Daoy (cell line): ENCODE measurements at places on chromosomes 5 and 9. TPM values are rescaled to one million over a fixed set of nuclear protein-coding genes. Genes with fewer than 3 reads are reported as not detected.

GRCh38 chr5:68519143-68519542 is 303.6 kb downstream of the PIK3R1 start:
- DNase-seq, result no peak

DNA sequence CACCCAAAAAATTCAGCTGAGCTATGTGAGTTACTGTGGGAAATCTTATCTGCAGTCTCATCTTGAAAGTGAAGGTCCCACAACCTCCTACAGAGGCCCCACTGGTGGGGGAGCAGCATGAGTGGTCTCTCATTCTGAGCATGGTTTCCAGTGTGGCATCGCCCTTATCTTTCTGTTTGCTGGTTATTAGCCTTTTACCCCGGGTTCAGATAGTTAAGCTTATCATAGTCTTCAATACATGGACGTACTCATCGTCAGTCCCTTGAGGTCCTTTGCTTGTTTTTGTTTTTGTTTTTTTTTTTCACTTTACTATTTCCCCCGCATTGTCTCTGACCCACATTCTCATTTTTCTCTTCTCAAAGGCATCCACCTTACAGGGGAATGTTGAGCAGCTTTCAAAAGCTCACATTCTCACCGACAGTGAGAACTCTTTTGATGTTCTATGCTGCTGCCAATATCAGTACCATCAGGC is 7.7 kb upstream of the HAVCR2 start:
- DNase-seq, result no peak

- peak; percentile 86 for DNase-seq
Measured at GRCh38 chr9:115157245-115157674, 39.3 kb upstream of the TNC start.

- peak; percentile 29 for DNase-seq
Measured at GRCh38 chr9:32524892-32525708, 896 bp downstream of the RIGI start.

GRCh38 chr9:114202849-114203248 is 47.5 kb downstream of the COL27A1 start:
- no peak for DNase-seq

- DNase-seq, result no peak
Measured at GRCh38 chr5:147169901-147170300, 64.9 kb upstream of the STK32A start.

GRCh38 chr9:88280816-88281382 is 107.3 kb upstream of the SPIN1 start:
- DNase-seq, result peak; percentile 45

DNA sequence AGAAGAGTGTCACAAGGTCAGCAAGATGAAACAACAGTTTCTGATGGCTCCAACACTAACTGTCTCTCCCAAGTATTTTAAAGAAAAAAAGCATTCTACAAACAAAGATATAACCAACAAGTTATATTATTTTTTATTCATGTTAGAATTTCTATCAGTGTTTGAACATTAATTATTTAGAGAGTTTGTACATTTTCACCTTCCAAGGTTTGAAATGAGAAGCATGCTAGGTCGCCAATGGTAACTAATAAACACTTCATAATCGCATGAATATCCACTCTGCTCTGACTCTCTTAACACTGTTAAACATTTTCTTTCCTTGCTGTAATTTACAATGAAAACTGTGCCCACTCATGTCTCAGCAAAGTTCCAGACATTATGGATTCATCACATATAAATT is 73.5 kb downstream of the PTCH1 start:
- DNase-seq, result no peak

DNA sequence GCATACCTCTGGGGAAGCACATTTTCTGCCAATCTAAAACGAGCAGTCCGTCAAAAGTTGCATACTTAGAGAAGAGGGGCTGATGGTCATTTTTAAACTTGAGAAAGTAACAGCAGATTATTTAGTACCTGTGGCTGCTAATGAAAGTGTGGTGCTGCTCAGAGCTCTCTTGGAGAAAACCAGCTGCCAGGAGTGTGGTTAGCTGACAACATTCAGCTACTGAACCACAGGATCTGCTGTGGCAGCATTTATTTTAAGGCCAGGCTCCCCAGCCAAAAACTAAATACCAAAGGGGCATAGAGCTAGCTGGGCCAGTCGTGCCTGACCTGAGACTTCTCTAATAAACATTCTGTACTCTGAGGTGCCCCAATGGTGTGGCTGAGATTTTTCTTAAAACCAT is 203.6 kb downstream of the EDIL3 start:
- no peak for DNase-seq

- no peak for DNase-seq
Measured at GRCh38 chr5:119390404-119390803, 34.6 kb downstream of the TNFAIP8 start.

GRCh38 chr5:146698651-146699050 is 179.9 kb downstream of the PPP2R2B start:
- no peak for DNase-seq

- DNase-seq, result no peak
Measured at GRCh38 chr9:101442318-101442717, 6.7 kb upstream of the ALDOB start.

DNA sequence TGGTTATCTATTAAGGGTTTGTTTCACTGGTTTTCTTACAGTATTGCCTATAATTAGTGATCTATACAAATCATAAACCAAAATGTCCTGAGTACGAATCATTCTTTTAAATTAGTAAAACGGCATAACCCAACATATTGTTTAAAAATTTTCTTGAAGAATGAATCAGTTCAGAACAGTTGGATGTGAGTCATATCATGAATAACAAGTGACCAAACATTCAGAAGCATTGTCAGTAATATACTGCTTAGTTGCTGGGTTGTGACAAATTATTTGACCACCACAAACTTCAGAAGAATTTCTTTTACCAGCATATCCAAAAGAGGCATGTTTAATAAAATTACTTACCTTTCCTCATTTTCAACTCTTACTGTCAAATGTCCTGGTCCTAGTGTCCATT is 111.2 kb downstream of the UNC13B start:
- DNase-seq, result peak; percentile 13

DNA sequence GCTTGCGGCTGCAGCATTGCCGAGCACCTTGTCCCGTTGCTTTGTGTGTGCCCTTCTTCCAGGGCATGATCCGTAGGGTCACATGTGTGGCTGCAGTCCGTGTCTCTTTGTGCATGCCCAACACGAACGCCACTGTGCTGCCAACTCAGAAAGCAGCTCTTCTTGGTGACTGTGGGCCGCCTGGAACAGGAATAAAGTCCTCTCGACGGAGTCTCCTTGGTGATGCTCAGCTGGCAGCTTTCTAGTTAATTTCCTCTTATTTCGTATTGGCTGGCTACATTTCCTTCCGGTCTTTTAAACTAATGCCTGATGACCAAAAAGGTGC is 5.8 kb downstream of the EXOC3 start:
- no peak for DNase-seq

- no peak for DNase-seq
Measured at GRCh38 chr9:91907484-91908292, 42.3 kb downstream of the ROR2 start.

- DNase-seq, result peak; percentile 53
Measured at GRCh38 chr5:125560476-125561225, 814.2 kb upstream of the ZNF608 start.

DNA sequence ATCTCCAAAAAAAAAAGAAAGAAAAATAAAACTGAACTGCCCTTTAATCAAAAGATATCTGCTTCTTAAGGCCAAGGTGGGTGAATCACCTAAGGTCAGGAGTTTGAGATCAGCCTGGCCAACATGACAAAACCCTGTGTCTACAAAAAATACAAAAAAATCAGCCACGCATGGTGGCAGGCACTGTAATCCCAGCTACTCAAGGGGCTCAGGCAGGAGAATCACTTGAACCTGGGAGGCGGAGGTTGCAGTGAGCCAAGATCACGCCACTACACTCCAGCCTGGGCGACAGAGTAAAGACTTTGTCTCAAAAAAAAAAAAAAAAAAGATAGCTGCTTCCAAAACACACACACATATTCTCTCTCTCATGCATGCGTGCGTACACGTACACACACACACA is 17.8 kb downstream of the SCAI start:
- no peak for DNase-seq

Gene TNFSF8
- total RNA-seq, result not detected in 2 replicates

Gene PCDHB10
- 0.40 and 0.71 TPM in 2 replicates for total RNA-seq

Gene IL9
- not detected in 2 replicates for total RNA-seq

Gene PCDHB12
- 2.1 and 3.6 TPM in 2 replicates for total RNA-seq

Gene IFNK
- total RNA-seq, result not detected in 2 replicates

Gene OTP
- total RNA-seq, result 0.36 TPM in 1 of 2 replicates, not detected in the other

Gene OR2Y1
- not detected in 2 replicates for total RNA-seq

Gene CORO2A
- 1.8 and 2.1 TPM in 2 replicates for total RNA-seq

Gene FBP2
- not detected in 2 replicates for total RNA-seq

Gene LHX3
- total RNA-seq, result not detected in 2 replicates

Gene RMRP
- total RNA-seq, result 3,813 and 4,416 TPM in 2 replicates

Gene AQP7
- total RNA-seq, result not detected in 2 replicates

Gene PGGT1B
- total RNA-seq, result 12.0 and 20.6 TPM in 2 replicates

Gene PCDHB6
- total RNA-seq, result 0.69 and 2.9 TPM in 2 replicates

Gene PRSS3
- 13.5 and 15.2 TPM in 2 replicates for total RNA-seq
